ENCODE measurements at places on chromosomes 7 and 10.
A peak's percentile ranks its signal among the peaks of the same experiment; 100 is the strongest.

- DNase-seq = no peak
- H3K36me3 ChIP-seq = peaks cover 25% of the 10 kb centered on the region
- no peak overlapping the region for H3K27ac ChIP-seq
- H3K27me3 ChIP-seq = no peaks in the 10 kb centered on the region
These were observed 25.7 kb upstream of the NDST2 start for GRCh38 chr10:73837072-73837471.

GRCh38 chr10:25501912-25502311, 327.1 kb downstream of the GPR158 start:
- no peaks in the 10 kb centered on the region for H3K4me1 ChIP-seq
- no peaks in the 10 kb centered on the region for H3K36me3 ChIP-seq
- no peaks in the 10 kb centered on the region for H3K27me3 ChIP-seq
- H3K27ac ChIP-seq = no peak overlapping the region
- no peak for DNase-seq

DNA sequence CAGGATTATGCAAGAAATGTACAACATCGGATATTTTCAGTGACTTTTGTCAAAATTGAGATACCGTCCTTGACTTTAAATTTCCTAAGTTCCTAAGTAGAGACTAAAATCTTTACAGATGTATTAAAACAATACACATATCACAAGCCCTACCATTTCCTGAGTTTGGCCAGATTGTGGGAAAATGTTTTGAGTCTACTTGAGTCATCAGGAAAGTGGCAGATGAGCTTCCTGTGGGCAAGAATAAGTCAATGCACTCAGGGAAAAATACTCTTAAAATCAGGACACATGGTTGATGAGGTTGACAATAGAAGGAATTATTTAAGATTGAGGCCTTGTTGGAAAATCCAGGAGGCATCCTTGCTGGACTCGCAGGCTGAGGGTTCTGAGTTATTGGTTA, 162.5 kb downstream of the SNX10 start:
- no peak for DNase-seq
- no peaks in the 10 kb centered on the region for H3K4me1 ChIP-seq
- peaks cover 7% of the 10 kb centered on the region for H3K27me3 ChIP-seq
- H3K4me3 ChIP-seq = no peak overlapping the region

DNA sequence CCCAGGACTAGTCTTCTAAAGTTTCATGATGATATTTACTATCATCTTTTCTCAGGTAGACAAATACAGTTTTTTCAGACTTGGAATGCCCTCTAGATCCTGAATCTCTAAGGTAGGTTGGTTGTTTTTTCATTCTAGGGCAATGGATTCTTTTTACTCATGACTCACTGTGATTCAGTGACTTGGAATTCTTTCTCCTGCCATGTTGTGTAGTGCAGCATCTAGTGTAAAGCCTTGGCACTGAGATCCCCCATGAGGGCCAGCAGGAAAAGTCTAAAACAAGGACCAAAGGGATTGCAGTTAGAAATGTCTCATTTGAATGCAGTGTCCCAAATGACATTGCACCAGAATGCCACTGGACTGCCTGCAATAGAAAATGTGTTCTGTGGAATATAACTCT, 430.4 kb downstream of the NEBL start:
- H3K27me3 ChIP-seq = no peaks in the 10 kb centered on the region
- H3K27ac ChIP-seq = no peak overlapping the region
- no peaks in the 10 kb centered on the region for H3K36me3 ChIP-seq
- H3K4me1 ChIP-seq = no peaks in the 10 kb centered on the region

GRCh38 chr10:21208666-21209316, 311.7 kb upstream of the NEBL start:
- H3K36me3 ChIP-seq = no peaks in the 10 kb centered on the region
- no peak for DNase-seq
- no peak overlapping the region for H3K4me3 ChIP-seq
- H3K27me3 ChIP-seq = no peaks in the 10 kb centered on the region

DNA sequence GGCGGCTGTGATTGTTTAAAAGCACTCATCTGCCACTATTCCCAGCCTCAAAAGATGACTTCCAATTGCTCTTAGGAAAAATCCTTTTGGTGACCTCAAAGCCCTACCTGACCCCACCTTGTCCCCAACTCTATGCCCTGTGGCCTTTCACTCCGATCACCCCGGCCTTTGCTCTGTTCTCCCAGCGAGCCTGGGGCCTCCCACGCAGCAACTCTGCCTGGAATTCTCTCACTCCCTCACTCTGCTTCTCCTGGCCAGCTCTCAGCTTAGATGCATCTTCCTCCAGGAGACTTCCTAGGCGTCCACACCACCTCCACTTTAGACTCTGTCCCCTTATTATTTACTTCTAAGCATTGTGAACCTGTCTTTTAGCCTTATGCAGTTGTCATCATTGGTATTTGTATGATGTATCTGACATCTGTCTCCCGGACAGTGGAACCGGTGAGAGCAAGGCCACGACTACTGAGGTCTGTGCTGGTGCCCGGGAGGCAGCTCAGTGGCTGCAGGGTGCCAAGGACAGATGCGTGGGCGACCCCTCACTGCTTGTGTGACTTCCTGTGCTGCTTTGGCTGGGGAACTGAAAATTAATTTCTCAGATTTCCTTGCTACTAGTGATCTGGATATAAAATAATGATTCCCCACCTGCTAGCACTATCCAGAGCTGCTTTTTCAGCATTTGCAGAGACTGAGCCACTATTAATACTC, 63.0 kb downstream of the PIP4K2A start:
- H3K4me1 ChIP-seq = peaks cover 90% of the 10 kb centered on the region
- no peak for DNase-seq
- H3K27ac ChIP-seq = peak overlapping the region; percentile 98
- peaks cover 37% of the 10 kb centered on the region for H3K36me3 ChIP-seq
- H3K27me3 ChIP-seq = no peaks in the 10 kb centered on the region

DNA sequence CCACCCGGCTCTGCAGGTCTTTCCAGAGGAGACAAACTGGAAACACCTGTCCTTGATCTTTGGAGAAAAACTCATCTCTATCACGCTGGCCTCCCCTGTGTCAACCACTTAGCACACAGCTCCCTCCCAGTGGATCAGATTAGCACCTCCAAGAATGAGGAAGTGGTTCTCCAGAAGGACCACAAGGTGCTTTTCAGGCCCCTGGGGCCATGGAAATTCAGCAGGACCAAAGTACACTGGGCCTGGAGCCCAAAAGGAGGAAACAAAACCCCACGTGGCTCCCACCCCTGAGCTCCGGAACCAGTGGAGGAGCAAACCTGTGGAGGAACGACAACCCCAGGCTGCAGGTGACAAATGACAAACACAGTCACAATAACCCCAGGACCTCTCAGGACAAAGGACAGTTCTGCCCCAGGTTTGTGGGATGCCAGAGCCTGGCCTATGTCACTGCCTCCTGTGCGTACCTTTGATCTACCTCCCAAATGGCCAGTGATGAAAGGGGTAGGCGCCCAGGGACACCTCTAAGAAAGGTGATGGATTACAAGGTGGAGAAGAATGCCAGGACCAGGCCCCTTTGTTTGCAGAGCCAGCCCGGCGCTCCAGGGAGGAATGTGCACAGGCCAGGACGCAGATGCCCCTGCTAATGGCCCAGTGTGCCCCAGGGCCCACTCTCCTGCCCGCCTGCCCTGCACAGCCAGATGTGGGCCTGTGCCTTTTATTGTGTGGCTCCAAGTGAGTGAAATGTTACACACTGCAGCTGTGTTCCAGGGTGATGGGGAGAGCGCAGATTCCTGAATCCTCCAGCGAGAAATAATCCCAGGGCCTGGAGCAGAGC, 5.7 kb downstream of the TNS3 start:
- H3K4me3 ChIP-seq = no peak overlapping the region
- peaks cover 28% of the 10 kb centered on the region for H3K27me3 ChIP-seq
- H3K36me3 ChIP-seq = no peaks in the 10 kb centered on the region
- no peak for DNase-seq
- no peak overlapping the region for H3K27ac ChIP-seq

DNA sequence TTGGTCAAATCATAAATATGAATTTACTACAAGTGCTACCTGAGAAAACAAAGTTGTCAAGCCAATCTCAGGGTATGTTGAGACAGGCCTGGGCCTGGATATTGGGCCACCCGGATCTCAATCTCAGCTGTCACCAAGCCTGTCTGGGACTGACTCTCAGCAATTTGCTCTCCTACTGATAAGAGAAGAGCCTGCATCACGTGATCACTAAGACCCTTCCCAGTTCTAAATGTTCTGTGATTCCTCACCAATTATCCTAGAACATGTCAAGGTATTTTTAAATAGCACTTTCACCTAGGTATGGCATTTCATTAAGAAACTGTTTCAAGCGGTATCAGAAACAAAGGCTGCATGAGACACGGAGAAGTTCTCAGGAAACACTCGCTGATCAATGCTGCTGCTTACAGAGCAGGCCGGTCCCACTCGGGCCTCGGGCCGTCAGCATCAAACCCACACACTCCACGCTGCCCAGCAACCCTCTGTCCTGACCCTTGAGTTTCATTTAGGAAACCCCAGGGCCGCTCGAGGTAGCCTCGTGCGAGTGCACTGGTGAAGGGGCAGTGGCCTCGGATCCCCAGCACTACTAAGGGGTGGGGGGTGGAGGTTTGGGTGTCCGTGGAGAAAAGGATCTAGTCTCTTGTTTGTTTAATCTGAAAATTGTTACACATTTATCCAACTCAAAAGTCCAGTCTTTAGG, 4.1 kb downstream of the KLF6 start:
- H3K4me1 ChIP-seq = peaks cover 53% of the 10 kb centered on the region
- H3K27me3 ChIP-seq = no peaks in the 10 kb centered on the region
- H3K27ac ChIP-seq = peak overlapping the region; percentile 98
- H3K4me3 ChIP-seq = peak overlapping the region; percentile 85

GRCh38 chr7:66967029-66967428, 28.4 kb downstream of the SBDS start:
- H3K27me3 ChIP-seq = no peaks in the 10 kb centered on the region
- DNase-seq = no peak
- no peak overlapping the region for H3K4me3 ChIP-seq
- no peaks in the 10 kb centered on the region for H3K36me3 ChIP-seq

DNA sequence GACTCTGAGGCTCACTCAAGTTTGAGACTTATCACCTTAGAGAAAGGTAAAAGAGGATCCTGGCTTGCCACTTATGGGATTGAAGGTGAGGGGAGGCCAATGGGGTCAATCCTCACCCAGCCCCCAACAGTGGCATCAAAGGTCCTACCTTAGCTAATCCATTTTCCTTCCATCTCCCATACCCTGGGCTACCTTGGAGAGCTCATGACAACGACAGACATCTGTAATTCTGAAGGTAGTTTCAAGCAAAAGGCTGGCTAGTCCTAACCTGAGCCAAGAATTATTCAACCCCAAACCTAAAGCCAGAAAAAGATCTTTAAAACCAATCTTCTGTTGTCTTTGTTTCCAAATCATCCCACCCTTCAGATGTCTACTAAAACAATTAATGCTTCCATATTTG, 179.2 kb upstream of the GHITM start:
- no peak for DNase-seq
- no peaks in the 10 kb centered on the region for H3K4me1 ChIP-seq
- H3K27ac ChIP-seq = no peak overlapping the region
- H3K4me3 ChIP-seq = no peak overlapping the region
- H3K36me3 ChIP-seq = no peaks in the 10 kb centered on the region

DNA sequence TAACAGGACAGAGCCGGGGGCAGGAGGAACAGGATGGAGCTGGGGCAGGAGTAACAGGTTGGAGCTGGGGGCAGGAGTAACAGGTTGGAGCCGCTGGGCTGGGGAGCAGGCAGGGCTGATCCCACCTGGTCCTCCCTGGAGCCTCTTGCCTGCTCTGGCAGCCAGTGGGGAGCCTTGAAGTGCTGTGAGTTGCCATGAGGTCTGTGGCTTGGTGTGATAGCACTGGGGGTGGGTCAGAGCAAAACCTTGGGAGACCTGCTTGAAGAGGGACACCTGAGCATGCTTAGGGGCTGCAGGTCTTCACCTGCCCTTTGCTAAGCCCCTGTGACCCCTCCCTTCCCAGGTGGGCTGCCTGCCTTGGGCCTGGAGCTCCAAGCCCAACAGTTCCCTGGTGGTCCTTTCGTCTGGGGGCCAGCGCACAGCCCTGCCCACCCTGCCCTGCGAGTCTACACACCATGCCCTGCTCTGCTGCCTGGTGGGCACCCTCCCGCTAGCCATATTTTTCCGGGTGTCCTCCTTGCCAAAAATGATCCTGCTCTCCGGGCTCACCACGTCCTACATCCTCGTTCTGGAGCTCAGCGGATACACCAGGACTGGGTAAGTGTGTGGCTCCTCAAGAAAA, 111.6 kb downstream of the ADCY1 start:
- H3K27ac ChIP-seq = no peak overlapping the region
- H3K4me3 ChIP-seq = no peak overlapping the region
- peak; percentile 7 for DNase-seq
- H3K36me3 ChIP-seq = no peaks in the 10 kb centered on the region
- H3K4me1 ChIP-seq = peaks cover 5% of the 10 kb centered on the region

- no peak for DNase-seq
- H3K27ac ChIP-seq = no peak overlapping the region
These were observed 235.5 kb downstream of the TNS3 start for GRCh38 chr7:47346377-47346914.

GRCh38 chr10:30691639-30692015, 62.1 kb upstream of the LYZL2 start:
- no peak overlapping the region for H3K4me3 ChIP-seq
- H3K36me3 ChIP-seq = peaks cover 55% of the 10 kb centered on the region
- no peak for DNase-seq
- peaks cover 75% of the 10 kb centered on the region for H3K4me1 ChIP-seq
- peak overlapping the region; percentile 63 for H3K27ac ChIP-seq

GRCh38 chr7:2512179-2512661, 7.4 kb upstream of the LFNG start:
- no peaks in the 10 kb centered on the region for H3K27me3 ChIP-seq
- no peak overlapping the region for H3K4me3 ChIP-seq
- peaks cover 29% of the 10 kb centered on the region for H3K4me1 ChIP-seq
- H3K27ac ChIP-seq = peak overlapping the region; percentile 54

DNA sequence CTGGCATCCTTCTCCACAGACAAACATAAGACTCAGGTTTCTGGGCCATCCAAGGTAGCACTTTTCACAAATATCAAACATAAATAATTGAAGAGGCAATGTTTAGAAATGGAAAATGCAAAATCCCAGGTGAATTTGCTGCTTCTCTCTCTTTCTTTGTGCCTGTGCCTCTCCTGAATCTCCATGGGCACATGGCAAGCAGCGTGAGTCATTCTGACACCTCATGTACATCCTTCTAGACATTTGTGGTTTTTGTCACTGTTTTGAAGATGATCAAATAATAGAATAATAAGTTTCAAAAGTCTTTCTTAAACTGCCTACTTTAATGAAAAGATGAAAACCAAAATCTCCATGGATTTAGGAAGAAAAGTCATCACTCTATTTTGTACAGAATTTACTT, 60.3 kb upstream of the RAB11FIP2 start:
- DNase-seq = no peak
- H3K27ac ChIP-seq = no peak overlapping the region
- no peaks in the 10 kb centered on the region for H3K36me3 ChIP-seq
- no peak overlapping the region for H3K4me3 ChIP-seq
- H3K27me3 ChIP-seq = peaks cover 2% of the 10 kb centered on the region
- peaks cover 6% of the 10 kb centered on the region for H3K4me1 ChIP-seq
